Activated naive CD4-positive, alpha-beta T cell treated with anti-CD3 and anti-CD28 coated beads for 36 hours (primary cell): ENCODE measurements at places on chromosomes 1 and 21. TPM values are rescaled to one million over a fixed set of nuclear protein-coding genes. Genes with fewer than 3 reads are reported as not detected.

- no peak for DNase-seq
These were observed 678.4 kb upstream of the ADAMTS5 start for GRCh38 chr21:27645285-27645684.

- no peak for DNase-seq
These were observed 24.8 kb downstream of the CD101 start for GRCh38 chr1:117026361-117026760.

The PLEKHA6 gene
- total RNA-seq = 0.52 TPM

The DMBX1 gene
- total RNA-seq = not detected

GRCh38 chr1:44890007-44890406 lies 47.0 kb upstream of the PTCH2 start:
- DNase-seq = no peak

The DNALI1 gene
- not detected for total RNA-seq

DNA sequence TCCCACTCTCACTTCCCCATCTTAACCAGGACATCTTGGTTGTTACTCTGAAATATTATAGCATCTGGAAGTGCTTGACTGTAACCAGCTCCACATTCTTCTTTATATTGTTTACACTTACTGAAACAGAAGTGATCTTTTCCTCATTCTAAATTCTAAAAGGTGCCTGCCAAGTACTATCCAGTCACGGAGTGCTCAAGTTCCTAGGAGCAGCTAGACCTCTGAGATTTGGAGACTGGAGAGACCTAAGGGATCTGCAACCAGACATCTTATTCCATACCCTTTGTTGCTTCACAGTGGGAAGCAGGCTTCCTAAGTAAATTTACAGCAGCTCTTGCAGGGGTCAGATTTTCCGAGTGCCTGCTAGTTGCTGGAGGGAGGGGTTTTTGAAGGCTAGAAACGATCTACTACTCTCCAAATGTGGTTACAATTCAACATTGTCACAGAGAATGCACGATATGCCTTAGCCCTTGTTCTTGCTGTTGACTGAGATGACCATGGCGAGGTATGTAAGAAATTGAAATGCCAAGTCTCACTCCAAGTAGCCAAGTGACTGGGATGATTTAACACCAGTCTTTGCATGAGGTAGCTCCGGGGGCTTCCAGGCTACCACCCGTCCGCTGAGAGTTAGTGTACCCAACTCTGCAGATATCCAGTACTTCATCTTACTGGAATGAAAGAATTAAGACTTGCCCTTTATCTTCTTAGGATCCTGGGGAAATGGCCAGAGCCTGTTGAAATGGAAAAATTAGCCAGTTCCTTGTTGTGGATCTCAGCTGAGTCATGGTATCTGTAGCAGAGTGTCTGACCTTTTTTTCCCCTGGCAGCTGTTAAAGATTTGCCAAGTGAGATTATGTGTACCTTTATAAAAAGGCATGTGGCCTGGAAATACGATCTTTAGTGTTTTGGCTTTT lies 150.8 kb downstream of the MAST2 start:
- DNase-seq = no peak

- no peak for DNase-seq
These were observed 37.2 kb upstream of the IPO9 start for GRCh38 chr1:201791779-201792173.

DNA sequence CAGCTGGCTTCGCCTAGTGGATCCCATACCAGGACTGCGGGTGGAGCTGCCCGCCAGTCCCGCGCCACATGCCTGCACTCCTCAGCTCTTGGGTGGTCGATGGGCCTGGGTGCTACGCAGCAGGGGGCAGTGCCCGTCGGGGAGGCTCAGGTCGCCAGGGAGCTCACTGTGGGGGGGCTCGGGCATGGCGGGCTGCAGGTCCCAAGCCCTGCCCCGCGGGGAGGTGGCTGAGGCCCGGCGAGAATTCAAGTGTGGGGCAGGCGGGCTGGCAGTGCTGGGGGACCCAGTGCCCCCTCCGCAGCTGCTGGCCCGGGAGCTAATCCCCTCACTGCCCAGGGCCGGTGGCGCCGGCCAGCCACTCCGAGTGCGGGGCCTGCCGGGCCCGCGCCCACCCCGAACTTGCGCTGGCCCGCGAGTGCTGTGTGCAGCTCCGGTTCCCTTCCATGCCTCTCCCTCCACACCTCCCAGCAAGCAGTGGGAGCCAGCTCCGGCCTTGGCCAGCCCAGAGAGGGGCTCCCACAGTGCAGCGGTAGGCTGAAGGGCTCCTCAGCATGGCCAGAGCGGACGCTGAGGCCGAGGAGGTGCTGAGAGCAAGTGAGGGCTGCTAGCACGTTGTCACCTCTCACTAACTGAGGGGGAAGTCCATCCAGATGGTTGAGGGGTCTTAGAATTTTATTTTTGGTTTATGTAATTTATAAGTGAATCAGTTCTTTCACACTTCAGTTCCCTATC lies 85.2 kb upstream of the HMCN1 start:
- DNase-seq = no peak

- no peak for DNase-seq
These were observed 355.1 kb upstream of the PTBP2 start for GRCh38 chr1:96366516-96366915.

The CSMD2 gene
- total RNA-seq = not detected

The CD5L gene
- not detected for total RNA-seq

DNA sequence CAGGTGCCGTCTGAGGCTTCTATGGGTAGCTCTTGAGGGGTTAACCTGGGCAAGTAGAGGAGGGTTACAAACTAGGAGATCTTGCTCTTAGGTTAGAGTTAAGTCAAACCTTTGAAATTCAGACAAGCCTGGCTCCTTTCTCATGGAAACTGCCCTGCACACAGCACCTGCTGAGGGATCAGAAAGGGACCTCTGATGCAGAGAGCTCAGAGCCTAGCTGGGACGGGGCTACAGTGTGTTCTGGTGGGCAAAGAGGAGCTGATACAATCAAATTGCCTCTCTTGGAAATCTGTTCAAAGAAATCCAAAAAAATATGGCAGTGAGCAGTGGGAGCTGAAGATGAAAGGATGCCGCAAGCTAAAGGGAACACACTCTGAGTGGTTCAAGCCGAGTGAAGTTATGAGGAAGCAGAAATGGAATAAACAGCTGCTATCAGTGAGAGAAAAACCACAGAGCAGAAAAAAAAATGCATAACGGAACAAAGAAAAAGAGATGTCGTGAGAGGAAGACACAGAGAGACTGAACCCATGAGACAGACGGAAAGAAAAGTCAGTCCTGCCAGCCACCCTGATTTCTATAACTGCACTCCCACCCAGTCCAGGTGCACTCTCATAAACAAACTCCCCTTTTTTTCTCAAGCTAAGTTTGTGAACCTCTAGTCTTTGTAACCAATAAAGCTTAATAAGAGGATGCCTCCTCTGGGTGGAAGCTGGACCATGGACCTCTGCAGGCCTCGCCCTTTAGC lies 26.6 kb downstream of the PAFAH2 start:
- peak; percentile 33 for DNase-seq

DNA sequence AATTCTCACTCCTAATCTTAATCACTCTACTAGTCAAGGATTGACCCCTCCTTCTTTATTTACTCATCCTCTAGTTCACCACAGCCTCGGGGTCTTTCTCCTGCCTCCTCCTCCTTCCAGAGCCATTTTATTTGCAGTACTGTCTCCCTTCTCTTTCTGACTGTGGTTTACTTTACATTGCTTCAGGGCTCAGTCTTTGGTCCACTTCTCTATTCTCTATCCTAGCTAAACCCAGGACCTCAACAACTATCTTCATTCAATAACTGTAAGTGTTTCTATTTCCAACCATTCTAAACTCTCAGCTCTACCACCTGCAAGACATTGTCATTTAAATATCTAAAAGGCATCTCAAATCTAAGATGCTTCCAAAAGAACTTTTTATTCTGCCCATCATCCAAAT lies 493.8 kb downstream of the TTLL7 start:
- DNase-seq = no peak

The CHI3L2 gene
- total RNA-seq = 5.3 TPM

The AGTRAP gene
- 20.3 TPM for total RNA-seq

The CYP4B1 gene
- not detected for total RNA-seq

DNA sequence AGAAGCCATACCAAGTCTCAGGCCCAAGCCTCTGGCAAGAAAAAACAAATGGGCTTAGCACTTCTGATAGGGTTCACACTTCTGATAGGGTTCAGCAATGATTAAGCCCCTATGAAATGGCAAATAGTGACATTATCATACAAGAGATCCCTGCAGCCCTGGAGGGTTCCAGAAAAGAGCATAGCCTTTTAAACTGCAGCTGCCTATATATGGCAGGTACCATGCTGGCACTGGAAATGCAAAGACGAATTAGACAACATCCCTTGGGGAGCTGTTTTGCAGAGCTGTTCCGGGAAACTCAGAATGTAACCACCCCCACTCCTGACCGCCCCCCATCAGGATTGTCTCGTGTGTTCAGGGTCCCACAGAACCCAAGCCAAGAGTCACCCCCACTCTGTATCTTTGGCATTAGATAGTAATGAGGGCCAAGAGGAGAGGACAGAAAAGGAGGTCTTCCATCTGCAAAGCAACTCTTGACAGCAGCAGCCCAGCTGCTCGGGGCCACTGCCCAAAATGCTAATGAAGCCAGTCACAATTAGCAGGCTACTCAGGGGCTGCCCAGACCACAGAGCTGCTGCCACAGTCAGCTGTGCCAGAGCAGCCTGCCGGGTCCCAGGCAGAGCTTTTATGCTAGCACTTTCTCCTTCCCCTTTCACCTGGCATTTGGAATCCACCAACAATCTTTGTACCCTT lies 50.9 kb downstream of the ITPKB start:
- no peak for DNase-seq

DNA sequence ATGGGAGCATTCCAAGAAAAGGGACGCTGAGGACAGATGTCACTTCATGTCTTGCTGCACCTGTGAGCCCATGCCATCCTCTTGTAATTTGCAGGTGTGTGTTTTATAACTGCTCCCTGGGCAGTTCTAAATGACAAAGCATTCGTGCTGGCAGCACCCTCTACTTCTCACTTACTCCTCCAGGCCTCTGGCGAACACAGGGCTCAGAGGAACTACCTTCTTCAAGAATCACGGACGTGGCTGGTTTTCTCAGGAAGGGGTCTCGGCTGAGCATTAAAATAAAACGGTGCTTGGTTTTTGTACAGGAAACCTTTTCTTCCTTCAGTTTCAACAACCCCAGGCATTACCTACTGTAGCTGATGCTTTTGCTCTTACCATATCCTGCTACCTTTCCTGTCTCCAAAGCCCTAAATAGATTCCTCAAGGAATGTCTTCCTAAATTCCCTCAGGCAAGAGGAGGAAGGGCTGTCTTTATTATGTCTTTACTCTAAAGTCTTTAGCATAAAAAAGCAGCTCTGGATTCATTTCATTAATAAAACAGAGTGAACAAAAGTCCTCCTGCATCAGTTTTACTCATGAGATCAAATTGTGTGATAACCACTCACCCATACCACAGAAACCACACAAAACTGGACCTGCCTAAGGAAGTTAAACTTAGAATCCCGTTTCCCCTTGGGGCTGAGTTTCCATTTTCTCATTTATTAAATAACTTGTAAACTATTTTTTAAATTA lies 79.0 kb upstream of the MAP10 start:
- DNase-seq = no peak

The C2CD2 gene
- 6.9 TPM for total RNA-seq

DNA sequence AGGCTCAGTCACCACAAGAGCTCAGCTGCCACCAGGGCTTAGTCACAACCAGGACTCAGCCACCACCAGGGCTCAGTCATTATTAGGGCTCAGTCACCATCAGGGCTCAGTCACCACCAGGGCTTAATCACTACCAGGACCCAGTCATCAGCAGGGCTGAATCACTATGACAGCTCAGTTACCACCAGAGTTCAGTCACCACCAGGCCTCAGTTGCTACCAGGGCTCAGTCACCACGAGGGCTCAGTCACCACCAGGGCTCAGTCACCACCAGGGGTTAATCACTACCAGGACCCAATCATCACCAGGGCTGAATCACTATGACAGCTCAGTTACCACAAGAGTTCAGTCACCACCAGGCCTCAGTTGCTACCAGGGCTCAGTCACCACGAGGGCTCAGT lies 196.2 kb downstream of the NPHP4 start:
- no peak for DNase-seq

DNA sequence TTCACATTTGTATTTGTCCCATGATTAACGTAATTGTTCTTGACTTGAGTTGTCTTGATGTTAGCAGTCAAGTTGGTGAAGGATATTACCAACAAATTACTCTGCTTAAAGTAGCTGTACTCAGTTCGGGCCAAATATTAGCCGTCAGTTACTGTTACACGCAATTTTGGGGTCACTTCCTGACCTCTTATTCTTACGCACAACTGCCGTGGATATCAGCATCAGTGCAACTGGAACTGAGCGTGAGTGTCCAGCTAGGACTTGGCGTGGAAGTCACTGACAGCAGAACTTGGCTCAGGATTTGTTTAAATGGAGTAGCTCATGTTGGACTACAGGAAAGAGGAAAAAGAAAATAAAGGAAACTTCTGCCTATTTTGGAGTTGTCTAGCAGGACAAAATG lies 56.4 kb downstream of the ADAMTS1 start:
- no peak for DNase-seq

The CRP gene
- total RNA-seq = not detected

GRCh38 chr1:243413431-243414151 lies 157.8 kb downstream of the SDCCAG8 start:
- peak; percentile 8 for DNase-seq

DNA sequence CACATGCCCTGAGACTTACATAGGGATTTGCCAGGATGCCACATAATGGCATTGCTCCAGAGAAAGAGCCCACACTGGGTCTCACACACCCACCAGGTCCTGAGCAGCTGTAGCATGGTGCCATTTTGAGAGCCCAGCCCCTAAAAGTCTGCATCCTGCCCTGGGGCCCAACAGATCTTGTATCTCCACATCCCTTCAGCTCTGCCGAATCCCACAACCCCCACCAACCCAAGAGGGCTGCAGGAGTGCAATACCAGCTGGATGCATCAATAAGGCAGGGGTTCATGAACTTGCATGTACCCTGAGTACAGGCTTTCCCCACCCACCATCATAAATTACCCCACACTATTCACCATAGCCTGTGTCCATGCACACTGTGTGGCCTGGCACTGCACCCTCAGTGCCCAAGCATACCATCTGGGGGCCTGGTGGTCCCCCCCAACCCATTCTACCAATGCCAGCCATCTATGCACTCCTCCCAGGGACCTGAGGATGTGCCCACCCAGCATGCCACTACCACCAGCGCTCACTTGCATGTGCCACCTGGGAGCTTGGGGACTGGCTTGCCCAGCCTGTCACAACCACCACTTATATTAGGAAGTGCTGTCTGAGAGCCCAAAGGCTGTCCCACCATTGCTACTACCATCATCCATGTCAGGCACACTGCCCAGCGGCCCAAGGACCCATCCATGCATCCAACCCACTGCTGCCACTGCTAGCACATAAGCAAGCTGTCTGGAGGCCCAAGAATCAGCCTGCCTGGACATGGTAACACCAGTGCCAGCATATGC lies 4.1 kb upstream of the KRTAP12-2 start:
- no peak for DNase-seq

GRCh38 chr21:19523061-19523460 lies 1119.5 kb upstream of the TMPRSS15 start:
- no peak for DNase-seq

GRCh38 chr1:165856021-165856420 lies 28.6 kb downstream of the UCK2 start:
- no peak for DNase-seq

The PPM1J gene
- 0.74 TPM for total RNA-seq

- no peak for DNase-seq
These were observed 72.3 kb downstream of the MAP10 start for GRCh38 chr1:232877365-232878028.

The PKLR gene
- not detected for total RNA-seq

- DNase-seq = no peak
These were observed 57.7 kb upstream of the F3 start for GRCh38 chr1:94599095-94599813.
